GM23248 (cell line): ENCODE measurements at places on chromosomes 4 and X.

- DNase-seq = no peak
Observed at GRCh38 chr4:143133977-143134376, 50.7 kb upstream of the USP38 start.

GRCh38 chrX:139647597-139647996, 60.4 kb downstream of the MCF2 start:
- no peak for DNase-seq

- DNase-seq = no peak
Observed at GRCh38 chr4:73181231-73181630, 77.4 kb downstream of the ANKRD17 start.

- peak; percentile 94 for DNase-seq
Observed at GRCh38 chr4:84814094-84814750, 152.3 kb downstream of the WDFY3 start.

DNA sequence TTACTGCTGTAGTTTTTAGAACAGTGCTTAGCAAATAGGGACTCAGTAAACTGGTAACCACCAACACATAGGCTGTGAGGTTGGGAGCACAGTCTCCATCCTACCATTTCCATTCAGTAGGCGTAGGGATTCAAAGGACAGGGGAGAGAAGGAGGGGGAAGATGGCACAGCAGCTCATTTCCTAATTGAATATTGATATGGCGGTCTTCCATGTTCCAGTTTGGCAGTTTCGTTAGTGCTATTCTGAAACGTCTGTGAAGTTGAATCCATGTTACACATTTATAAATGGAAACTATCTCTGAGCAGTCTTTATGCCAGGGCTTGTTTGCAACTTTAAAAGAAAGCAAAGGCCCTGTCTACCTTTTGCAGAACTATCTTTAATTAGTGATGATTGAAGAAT, 105.5 kb downstream of the PARM1 start:
- DNase-seq = no peak

- no peak for DNase-seq
Observed at GRCh38 chrX:105752338-105752956, 69.9 kb upstream of the NRK start.

DNA sequence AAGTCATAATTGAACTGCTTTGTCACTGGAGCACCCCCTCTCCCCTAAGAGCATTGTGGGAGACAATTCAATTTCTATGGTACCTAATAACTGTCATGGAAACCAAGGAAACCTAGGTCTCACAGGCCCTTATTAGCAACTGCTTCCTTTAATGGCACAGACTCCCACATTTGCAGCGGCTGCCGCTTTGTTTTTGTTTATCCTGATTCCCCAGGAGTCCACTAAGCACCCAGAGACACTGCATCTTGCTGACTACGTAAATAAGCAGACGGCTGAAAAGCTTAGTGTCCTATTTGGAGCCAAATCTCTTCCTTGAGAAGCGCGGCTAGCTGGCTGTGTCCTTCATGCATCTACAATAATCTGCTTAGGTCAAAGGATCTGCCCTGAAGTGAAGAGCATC, 494.4 kb downstream of the TMA16 start:
- no peak for DNase-seq

DNA sequence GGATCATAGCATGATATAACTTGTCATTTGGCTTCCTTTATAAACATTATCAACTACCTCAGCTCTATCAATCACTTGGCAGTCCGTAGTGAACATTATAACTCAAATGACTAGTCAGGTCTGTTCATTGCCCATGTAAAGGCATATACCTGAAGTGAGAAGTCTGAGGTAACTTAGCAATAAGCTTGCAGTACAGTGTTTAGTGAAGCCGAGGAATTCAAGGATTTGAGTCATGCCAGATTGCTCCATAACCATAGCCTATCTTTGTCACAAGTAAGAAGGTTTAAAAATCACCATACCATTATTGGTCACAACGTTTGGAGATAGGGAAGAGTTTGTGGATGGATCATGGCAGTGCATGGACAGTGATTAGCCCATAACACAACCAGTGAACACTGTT, 41.6 kb downstream of the AR start:
- peak; percentile 34 for DNase-seq
